Aortic smooth muscle cell (primary cell): ENCODE measurements at places on chromosomes 12 and 14. TPM values are rescaled to one million over a fixed set of nuclear protein-coding genes. Genes with fewer than 3 reads are reported as not detected.

Gene LRTM2
- total RNA-seq = not detected in 2 replicates

Gene KRT6C
- total RNA-seq = not detected in 2 replicates

Gene BDKRB1
- total RNA-seq = 0.53 TPM in 1 of 2 replicates, not detected in the other

Gene LAG3
- total RNA-seq = under 0.01 and 0.12 TPM in 2 replicates

Gene ADCY4
- total RNA-seq = 2.6 and 2.9 TPM in 2 replicates

Gene KCNH5
- under 0.01 TPM in 1 of 2 replicates, not detected in the other for total RNA-seq

Gene CLMN
- under 0.01 and 0.12 TPM in 2 replicates for total RNA-seq

Gene CACNA1C
- total RNA-seq = 5.8 and 13.9 TPM in 2 replicates

Gene MUCL1
- total RNA-seq = not detected in 2 replicates

Gene TDRD9
- 0.26 and 1.6 TPM in 2 replicates for total RNA-seq

Gene BCL2L14
- total RNA-seq = 0.06 TPM in 1 of 2 replicates, not detected in the other

Gene RFX4
- total RNA-seq = not detected in 2 replicates

Gene MTERF2
- 5.4 and 8.8 TPM in 2 replicates for total RNA-seq
